ENCODE measurements at places on chromosomes 3 and 15.

DNA sequence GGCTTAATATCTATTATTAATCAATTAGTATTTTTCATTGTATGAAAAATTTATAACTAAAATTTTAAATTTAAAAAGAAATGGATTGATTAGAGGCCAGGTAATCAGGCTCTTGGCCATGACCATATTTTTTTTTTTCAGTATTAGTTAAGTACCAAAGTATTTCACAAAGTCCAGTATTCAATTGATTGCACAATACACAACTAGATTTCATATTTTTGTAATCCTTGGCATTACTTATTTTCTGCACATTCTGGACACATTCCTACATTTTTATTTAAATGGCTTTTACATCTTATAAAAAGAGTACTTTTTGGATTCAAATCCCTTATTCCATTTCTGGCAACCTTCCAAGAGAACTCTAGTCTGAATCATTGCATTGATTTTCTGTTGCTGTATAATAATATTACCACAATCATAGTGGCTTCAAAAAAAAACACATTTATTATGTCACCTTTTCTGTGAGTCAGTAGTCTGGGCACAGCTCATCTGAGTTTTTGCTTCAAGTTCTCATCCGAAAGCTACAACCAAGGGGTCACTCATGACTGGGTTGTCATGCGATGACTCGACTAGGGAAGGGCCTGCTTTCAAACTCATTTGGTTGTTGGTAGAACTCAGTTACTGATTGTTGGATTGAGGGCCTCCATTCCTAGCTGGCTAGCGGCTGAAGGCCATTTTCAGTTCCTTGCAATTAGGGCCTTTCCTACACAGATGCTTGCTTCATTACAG is 90.7 kb downstream of the CNTN6 start:
- no peak for DNase-seq

DNA sequence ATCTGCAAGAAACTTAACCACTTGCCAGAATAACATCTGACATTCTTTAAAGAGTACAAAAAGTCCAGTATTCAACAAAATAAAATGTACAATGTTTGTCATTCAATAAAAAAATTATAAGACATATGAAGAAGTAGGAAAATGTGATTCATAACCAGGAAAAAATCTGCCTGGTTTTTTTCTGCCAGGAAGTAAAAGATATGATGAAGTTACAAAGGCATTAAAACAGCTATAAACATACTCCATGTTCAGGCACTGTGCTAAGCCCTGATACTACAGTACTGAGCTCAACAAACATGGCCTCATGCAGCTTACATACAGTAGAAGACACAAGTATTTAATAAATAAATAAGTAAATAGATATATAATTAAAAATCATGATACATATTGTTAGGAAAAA is 178.4 kb upstream of the STT3B start:
- no peak for DNase-seq

GRCh38 chr3:187798531-187799530 is 53.6 kb upstream of the BCL6 start:
- DNase-seq, result peak; percentile 42

GRCh38 chr3:58629629-58630028 is 36.9 kb downstream of the FAM3D start:
- DNase-seq, result no peak

GRCh38 chr3:82058809-82059208 is 297.4 kb upstream of the GBE1 start:
- DNase-seq, result no peak

GRCh38 chr3:168951884-168952283 is 711.6 kb downstream of the MECOM start:
- DNase-seq, result no peak

DNA sequence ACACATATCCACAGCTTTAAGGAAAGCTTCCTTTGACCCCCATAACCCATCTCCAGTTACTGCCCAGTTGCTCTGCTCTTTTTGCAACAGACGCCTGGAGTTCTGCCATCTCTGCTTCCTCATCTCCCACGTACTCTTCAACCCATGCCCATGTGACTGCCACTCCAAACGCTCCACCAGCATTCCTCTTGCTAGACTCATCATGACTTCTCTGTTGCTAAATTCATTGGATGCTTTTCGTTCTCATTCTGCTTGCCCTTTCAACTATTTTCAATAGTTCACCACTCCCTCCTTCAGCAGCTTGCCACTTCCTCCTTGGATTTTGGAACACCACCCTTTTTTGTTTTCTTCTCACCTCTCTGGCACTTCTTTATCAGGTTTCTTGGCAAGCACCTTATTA is 2.7 kb upstream of the KNSTRN start:
- DNase-seq, result peak; percentile 52

DNA sequence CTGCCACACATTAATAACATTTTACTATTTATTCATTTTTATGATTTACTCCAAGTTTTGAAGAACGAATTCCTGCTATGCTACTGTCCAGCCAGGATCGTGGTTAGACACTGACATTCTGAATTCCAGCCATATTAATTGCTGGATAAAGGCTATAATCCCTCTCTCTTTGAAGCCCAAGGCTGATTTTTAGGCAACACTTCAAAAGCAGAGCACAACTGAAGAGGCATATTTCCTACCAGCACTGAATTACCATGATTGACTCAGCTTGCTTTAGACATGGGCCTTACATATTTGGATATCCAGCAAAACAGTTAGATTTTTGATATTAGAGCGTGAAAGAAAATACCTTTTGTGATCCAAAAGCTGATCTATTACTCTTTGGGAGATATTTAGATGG is 205.0 kb downstream of the ZIC1 start:
- DNase-seq, result no peak

DNA sequence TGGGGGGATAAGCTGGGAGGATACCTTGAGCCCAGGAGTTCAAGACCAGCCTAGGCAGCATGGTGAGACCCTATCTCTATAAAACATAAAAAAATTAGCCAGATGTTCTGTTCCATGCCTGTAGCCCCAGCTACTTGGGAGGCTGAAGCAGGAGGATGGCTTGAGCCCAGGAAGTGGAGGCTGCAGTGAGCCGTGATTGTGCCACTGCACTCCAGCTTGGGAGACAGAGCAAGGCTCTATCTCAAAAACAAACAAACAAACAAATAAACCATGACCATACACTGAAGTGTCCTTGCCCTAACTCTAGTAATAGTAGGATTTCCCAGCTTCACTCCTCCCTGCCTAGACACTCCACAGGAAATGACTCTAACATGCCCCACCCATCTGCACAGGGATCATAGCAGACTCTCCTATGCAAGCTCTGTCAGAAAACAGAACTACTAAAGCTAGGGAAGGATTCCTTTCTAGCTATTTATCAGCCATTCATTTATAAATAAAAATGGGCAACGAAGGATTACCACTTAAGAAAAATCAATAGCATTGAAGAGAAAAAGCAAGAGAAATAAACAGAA is 4.6 kb downstream of the ERICH6 start:
- DNase-seq, result no peak

- no peak for DNase-seq
Measured at GRCh38 chr3:48991851-48992545, 2.0 kb downstream of the P4HTM start.

DNA sequence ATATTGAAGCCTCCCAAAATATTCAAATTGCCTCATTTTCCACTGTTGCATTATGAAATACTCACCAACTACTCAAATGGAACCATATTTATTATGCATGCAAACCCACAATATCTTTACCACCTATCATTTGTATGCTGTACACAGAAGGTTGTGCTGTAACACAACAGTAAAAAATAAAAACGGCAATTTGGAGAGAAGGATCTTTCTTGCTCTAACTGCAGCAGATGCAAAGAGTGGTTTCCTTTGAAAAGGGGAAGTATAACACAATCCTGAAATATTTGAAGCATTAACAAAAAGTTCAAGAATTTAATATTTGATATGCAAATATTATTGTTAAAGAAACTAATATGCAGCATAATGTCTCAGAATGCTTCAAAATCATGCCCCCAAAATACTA is 244.5 kb upstream of the SUCLG2 start:
- peak; percentile 64 for DNase-seq

- DNase-seq, result no peak
Measured at GRCh38 chr15:67755264-67755663, 70.0 kb upstream of the SKOR1 start.

- no peak for DNase-seq
Measured at GRCh38 chr3:86152620-86153019, 838.3 kb downstream of the VGLL3 start.

DNA sequence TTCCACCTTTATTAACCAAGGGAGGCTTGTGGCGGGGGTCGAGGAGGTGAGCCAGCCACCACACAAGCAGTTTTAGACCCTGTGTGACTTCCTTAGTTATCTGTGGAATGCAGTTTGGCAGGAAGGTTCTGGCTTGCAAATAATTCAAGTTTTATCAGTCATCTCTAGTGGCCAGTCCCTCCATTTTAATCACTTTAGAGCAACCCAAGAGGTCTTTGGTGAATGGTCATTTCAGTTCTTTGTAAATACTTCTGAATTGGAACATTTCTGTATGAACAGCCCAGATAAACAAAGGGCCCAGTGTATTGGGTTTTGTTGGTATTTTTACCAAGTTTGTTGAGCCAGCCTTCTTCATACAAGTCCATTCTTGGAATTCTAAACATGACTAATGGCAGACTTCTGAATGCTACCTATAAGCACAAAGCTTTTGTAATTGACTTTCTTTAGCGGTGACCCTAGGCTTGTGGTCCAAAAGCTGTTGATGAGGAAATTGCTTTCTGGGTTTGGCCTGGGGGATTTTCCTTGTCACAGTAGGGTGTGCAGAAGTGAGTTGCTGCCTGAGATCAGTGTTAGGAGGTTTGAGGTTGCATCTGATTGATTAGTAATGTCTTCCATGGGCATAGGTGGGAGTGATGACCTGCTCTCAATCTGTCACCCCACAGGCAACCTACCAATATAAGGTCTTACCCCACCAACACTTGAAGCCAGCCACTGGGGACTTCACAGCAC is 193.3 kb upstream of the TOPAZ1 start:
- no peak for DNase-seq

- peak; percentile 12 for DNase-seq
Measured at GRCh38 chr15:88605189-88606069, 15.7 kb upstream of the AEN start.

DNA sequence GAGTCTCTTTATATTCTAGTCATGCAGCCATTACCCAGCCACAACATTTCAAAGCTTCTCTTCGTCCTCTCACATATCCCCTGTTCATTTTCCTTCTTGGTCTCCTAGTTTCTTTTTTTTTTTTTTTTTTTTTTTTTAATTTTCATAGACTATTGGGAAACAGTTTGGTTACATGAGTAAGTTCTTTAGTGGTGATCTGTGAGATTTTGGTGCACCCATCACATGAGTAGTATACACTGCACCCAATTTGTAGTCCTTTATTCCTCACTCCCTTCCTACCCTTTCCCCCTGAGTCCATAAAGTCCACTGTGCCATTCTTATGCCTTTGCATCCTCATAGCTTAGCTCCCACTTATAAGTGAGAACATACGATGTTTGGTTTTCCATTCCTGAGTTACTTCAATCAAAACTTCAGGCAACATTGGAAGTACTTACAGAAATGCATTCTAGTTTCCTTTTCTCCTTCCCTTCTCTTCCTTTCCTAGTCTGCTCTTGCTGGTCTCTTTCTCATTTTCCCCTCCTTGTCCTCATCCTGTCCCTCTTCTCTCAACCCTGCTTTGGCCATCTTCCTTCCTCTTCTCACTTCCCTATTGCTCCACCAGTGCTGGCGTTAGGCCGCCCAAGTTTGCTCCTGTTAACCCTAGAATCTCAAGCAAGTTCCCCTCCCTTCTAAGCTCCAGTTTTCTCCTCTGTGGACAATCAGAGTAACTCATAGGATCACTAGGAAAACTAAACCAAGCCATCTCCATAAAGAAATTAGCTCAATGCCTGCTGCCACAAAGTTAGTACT is 4.8 kb downstream of the ATP8B4 start:
- DNase-seq, result peak; percentile 93

DNA sequence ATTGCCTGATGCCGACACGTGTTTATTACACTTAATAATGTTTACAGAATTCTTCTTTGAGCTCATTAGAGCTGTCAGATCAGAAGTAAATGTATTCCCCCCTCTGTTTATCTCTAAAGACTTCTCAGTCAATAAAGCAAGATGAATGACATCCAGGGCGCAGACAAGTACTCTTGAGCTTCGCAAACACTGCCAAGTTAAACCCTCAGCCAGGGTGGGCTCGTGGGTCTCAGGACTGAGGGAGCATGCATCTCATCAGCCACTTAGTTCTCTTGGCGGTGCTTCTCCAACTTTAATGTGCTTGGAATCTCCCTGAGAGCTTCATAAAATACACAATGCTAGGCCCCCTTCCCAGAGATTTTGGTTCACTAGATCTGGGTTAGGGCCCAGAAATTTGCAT is 333.9 kb upstream of the THRB start:
- DNase-seq, result no peak

- DNase-seq, result no peak
Measured at GRCh38 chr3:103127737-103128136, 692.9 kb downstream of the ZPLD1 start.

GRCh38 chr3:119627461-119627860 is 29.8 kb downstream of the PLA1A start:
- DNase-seq, result peak; percentile 41

DNA sequence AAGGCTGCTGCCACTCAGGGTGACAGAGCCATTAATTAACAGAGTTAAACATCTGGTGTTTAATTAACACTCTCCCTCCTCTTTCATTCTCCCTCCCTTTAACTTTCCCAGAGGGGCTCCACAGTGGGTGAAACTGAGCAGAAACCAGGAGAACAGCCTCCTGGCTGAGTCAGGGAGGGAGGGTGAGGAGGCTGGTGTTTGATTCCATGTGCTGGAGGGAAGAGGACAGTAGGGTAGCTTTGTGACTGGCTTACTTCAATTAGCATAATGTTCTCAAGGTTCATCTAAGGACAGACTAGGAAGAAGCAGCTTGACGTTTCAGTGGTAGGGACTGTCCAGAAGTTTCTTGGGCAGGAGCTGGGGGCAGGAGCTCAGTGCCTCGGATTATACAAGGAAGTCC is 62.8 kb downstream of the SEMA5B start:
- peak; percentile 1 for DNase-seq

DNA sequence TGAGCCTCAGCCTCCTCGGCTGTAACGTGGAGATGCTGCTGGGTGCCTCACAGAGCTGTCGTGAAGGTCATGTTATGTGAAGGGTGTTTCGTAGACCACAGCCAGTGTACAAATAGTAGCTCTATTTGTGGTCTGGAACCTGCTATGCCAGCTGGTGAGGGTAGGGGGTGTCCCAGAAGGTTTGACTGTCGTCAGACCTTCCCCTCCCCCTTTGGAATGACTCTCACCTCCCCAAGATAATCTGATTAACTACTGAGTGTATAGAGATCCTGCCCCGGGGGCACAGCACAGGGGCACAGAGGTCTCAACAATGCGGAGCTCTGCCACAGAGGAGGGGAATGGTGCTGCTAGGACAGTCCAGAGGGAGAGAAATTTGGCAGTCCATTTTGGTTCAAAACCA is 20.5 kb downstream of the FGD5 start:
- DNase-seq, result no peak

GRCh38 chr3:71117572-71118247 is 465.8 kb downstream of the FOXP1 start:
- no peak for DNase-seq

Data from MV-4-11 (cell line).